ENCODE measurements at places on chromosomes 6 and 20. TPM values are rescaled to one million over a fixed set of nuclear protein-coding genes. Genes with fewer than 3 reads are reported as not detected.

- peak; percentile 67 for DNase-seq
These were observed 171.4 kb upstream of the ZNF337 start for GRCh38 chr20:25867776-25868649.

DNA sequence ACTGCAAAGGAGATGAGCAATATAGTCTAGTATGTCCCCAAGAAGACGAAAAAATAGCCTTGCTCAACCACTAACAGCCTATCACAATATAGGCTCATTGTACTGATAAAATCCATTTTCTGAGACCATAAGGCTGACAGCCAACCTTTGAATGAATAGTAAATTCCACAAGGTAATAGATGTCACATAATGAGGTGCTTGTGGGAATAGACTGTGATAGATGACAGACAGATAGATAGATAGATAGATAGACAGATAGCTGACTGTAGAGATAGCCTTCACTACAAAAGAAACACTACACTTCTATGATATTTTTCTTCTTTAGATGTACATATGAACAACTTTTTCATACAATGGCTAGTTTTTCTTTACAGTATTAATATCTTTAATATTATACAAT lies 760.3 kb upstream of the NRSN1 start:
- DNase-seq: no peak

GPX6 gene
- not detected for total RNA-seq

- DNase-seq: no peak
These were observed 262.5 kb downstream of the BTBD3 start for GRCh38 chr20:12180107-12180661.

C6orf52 gene
- total RNA-seq: 1.8 TPM

GRCh38 chr6:40933864-40934263 lies 105.2 kb downstream of the UNC5CL start:
- DNase-seq: no peak

Data from ureter (tissue), 1 donor.